ENCODE measurements at places on chromosomes 2 and 18.
A peak's percentile ranks its signal among the peaks of the same experiment; 100 is the strongest.

- DNase-seq, result no peak
Observed at GRCh38 chr18:52433797-52434196, 93.8 kb downstream of the DCC start.

GRCh38 chr2:14232217-14232616 is 400.3 kb upstream of the LRATD1 start:
- no peak for DNase-seq

DNA sequence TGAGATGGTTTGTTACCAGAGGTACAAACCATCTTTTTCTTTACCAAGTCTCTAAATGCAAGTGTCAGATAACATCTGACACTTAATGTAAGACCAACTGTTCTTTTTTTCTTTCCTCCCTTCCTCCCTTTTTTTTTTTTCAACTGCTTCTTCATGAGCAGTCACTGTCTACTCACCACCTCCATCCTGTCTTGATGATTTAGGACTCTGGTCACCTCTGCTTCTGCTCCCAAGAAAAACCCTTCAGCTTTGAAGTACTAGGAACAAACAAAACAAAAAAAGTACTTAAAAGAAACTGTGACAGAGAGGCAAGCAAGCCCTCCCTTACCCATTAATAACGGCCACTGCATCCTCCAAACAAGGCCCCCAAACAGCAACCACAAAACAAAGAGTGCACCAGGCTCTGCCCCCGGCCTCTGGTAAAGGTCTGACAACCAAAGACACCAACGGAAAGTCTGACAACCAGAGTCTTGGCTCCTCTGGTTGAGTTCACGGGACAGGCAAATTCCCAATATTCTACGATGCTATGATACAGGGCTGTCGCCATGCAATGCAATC is 141.0 kb downstream of the ARL4C start:
- DNase-seq, result no peak

- DNase-seq, result no peak
Observed at GRCh38 chr2:74552914-74553811, 579 bp downstream of the LOXL3 start.

DNA sequence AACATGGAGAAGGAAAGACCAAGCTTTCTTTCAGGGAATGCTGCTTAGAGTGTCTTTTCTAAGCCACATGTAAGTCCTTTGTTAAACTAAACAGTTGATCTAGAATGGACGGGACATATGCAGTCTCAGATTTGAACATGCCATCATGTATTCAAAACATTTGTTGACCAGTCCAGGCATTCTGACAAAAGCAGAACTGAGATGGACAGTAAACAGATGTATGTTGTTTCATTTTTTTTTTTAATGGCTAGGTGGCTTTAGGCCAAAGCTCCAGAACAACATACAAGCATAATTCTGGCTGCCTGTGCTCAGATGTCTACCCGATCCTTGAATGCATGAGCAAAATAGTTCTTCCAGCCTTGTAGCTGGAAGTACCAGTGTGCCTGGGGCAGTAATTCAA is 1211.4 kb upstream of the FAM98A start:
- DNase-seq, result no peak

GRCh38 chr18:62991389-62991788 is 276.0 kb downstream of the PHLPP1 start:
- no peak for DNase-seq

- peak; percentile 54 for DNase-seq
Observed at GRCh38 chr2:46650556-46651001, 171.2 kb downstream of the TMEM247 start.
